ENCODE measurements at places on chromosomes 2 and 18.

DNA sequence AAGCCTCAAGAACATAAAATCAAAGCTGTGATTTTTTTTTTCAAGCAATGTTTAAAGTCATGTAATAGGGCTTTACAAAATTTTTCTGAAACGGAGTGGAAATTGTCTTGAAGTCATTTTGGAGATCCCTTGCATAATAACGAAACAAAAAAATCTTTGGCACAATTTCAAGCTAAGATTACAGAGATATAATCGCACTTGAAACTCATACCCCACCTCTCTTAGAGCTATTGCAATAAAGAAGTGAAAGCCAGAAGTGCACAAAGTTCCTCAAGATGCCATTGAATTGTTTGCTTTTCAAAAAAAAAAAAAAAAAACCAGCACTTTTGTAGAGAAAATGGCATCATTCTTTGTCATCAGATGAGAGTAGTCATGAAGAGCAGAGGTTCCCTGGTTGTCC lies 152.3 kb downstream of the PAX3 start:
- no peak for DNase-seq

DNA sequence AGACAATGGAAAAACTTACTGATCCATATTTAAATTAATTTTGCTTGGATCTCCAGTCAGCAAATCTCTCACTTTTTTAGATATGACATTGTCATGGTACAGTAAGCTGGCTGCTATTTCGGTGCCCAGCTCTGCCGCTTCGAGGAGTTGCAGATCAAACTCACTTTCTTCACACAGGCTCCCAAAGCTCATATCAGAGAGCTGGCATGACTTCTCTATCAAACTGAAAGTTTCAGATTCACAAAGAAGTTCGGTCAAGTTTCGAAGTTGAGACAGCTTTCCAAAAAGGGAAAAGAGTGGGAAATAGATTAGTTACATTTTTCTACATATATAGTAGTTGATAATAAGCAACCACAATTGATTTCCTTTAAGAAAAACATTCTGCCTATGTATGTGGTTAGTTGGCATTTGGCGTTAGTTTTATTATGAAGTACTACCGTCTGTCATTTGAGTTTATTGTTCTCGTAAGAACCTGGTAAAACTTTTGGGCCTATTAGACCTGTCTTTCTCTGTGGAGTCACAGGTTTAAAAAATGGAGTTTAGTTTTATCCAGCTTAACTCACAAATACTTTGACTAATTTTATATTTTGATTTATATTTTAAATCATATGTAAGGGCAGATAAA lies 118.8 kb downstream of the ABCA12 start:
- no peak for DNase-seq

DNA sequence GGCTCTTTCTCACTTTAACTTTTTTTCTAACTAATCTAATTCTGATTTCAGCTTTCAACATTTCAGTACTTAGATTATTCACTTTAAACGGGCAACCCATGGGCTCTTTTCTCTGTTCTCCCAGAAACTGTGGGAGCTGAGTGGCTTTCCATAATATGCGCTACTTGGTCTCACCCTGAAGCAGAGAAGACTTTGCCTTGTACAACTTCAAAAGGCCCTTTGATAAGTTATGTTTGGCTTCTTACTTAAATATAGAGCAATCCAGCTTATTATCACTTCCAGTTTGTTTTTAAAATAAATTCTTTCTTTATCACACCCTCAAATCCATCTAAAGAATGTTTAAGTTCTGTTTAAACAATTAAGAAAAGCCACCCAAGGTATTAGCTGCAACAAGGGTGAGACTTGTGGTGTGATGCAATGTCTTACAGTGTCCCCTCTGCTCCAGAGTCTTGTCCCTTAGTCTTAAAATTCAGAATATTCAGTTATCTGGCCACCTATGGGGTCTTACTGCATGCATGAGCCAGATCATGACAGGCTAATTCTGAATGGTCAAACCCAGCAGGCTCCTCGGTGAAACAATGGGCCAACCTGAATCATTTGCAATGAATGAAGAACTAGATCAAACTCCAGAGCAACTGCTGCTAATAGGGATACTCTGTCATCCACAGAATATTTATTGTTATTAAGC lies 38.8 kb downstream of the GCG start:
- no peak for DNase-seq

DNA sequence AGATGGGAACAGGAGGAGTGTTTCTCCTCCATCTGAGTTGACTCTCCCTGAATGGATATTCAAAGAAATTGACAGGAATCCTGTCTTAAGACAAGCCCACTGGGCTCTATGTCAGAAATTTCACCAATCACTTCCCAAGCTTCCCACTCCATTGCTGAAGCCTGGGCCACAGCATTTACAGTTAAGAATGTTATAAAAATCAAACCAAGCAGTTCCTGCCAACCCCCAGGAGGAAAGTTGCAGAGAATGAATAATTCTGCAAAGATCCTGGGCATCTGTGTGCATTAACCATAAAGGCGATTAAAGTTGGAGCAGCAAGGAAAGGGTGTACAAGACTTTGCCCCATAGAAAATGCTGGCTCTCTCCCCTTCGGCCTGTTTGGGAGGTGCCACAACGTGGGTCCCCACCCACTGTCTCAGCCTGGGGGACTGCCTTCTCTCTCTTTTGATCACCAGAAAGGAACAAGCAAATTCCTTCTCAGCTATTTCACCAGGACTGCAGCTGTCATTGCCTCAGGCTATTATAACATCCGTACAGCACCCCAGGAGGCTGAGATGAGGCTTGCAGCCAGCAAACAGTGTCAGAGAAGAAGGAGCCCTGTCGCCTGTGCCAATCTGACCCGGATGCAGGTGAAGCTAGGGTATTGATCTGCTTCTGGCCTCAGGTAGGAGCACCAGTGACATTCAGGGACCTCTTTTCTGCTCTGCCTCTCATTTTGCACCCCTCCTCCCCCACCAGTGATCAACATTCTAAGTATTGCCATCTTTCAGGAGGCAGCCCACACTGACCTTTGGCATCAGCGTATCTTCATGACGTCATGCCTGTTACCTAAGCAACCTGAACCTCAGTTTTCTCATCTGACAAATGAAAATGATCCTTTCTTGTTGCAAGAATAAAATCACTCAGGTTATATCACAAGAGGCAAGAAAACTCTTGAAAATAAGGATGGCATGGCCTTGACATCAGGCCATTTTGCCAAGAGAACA lies 219.0 kb downstream of the SH3BP4 start:
- peak; percentile 80 for DNase-seq

- DNase-seq = no peak
Observed at GRCh38 chr2:54979321-54980044, 70.8 kb downstream of the RTN4 start.

DNA sequence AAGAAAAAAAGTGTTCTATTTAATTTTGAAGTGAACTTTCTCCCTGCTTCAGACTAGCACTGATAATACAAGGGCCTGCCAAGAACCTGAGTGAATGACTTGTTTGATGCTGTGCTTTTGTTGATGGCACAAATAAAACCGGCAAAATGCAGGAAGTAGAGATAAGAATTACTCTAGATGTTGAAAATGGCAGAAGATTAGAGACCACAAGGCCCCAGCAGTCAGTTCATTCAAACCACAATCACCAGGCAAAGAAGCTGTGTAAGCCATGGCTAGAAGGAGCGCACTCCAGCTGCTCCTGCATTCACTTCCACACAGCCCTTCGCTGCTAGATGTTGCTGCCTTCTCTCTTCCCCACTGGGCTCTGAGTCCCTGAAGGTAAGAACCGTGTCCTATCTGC lies 297.1 kb downstream of the AGPS start:
- DNase-seq = no peak

GRCh38 chr2:241545106-241545505 lies 13.4 kb upstream of the BOK start:
- no peak for DNase-seq

DNA sequence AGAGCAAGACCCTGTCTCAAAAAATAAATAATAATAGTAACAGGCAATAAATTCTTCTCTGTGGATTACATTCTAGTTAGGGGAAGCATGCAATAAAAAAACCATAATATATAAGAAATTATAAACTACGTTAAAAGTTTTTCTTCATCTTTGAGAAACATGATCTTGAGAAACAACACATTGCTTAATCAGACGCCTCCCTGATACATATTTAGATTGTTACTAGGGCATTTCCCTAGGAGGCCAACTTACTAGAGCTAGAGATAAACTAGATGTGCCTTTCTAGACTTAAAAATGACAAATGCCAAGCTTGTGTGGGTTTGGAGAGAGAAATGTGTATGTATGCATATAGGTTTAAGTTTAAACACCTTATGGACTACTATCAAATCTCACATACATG lies 76.3 kb upstream of the GALNT5 start:
- no peak for DNase-seq

- no peak for DNase-seq
Observed at GRCh38 chr18:77433076-77433475, 183.4 kb downstream of the GALR1 start.
